NCI-H774 (cell line): ENCODE measurements at places on chromosomes 4 and X.

- no peak for DNase-seq
Measured at GRCh38 chr4:141587897-141588296, 48.5 kb upstream of the IL15 start.

DNA sequence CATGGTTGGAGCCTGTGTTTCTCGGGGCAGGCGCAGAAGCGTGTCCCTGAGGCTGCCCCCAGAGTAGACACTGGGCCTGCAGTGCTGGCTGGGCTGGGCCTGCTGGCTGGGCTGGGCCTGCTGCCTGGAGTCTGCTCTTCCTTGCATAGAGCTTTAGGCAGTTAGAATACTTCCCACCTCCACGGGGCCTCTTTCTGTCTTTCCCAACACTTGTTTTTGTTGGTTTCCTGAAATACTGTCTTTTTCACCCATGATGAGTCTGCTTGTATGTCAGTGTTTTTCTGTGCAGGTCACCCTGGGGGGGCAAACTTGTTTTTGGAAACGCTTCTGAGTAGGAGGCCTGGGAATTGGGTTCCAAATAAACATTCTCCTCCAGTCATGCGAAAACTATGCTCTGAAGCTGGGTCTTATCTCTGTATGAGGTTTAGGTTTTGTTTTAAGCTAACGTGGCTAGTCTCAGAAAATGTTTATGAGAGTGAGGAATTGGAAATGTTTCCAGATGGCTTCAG lies 32.2 kb downstream of the TRMT44 start:
- no peak for DNase-seq

DNA sequence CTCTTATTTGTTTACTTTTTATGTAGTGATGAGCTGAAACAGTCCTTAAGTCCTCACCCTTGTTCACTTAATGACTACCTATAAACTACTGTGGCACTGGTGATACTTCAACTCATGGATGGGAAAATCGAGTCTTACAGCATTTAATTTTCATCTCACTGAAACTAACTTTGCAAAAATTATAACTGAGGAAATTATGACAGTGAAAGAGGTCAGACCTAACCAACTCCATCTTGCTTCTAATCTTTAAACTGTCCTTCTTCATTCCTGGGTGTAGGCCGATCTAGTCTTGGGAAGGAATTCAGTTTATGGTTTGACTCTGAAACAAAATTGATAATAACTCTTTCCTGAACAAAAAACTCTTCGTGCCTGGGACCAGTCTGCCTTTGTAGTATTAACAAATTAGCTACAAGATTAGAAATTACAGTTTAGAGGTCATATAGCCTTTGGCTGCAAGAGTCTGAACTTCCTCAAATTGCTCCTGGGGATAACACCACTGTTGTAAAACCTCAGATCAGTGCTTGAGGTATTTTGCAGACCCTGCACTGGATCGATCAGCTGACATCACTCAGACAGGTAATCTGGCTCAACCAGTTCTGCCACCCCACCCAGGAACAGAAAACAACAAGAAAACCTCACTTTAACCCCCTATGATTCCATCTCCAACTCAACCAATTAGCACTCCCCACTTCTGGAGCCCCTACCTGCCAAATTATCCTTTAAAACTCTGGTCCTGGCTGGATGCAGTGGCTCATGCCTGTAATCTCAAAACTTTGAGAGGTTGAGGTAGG lies 995.7 kb upstream of the PRKX start:
- DNase-seq: no peak

DNA sequence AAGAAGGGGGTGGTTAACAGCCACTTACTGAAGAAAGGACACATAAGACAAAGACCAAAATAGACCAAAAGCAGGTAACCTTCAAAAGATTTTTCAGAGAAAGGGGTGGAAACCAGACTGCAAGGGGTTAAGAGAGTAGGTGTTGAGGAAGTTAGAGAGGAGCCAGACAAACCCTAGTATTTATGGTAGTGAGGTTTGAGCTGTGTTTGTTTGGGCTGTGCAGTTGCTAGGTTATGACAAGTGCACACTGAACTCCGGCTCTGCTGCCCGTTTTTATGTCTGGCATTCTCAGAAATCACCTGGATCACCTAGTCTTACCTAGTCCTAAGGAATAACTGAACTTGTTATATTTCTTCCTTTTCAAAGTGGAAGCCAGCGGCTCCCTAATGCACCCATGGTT lies 22.9 kb upstream of the G3BP2 start:
- DNase-seq: peak; percentile 44

GRCh38 chrX:100649550-100650356 lies 5.8 kb downstream of the SRPX2 start:
- DNase-seq: no peak

GRCh38 chr4:87498446-87498900 lies 30.7 kb downstream of the SPARCL1 start:
- DNase-seq: no peak

DNA sequence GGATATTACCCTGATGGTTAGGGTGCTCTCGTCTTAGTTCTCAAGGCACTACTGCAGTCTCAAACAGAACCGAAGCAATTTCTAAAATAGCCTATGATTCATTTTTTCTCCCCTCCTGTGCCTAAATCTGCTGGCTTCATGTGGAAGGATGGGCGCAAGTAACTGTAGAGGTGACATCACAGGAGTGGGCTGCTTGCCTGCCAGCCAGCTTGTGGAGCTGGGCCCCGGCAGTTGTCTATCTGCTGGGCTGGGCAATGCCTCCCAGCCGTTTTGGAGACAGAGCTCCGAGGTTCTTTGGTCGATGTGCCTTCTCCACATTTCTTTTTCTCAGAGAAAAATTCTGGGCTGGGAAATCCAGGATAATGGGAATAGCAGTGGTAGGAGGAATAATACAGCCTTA lies 34.3 kb upstream of the CITED1 start:
- no peak for DNase-seq

DNA sequence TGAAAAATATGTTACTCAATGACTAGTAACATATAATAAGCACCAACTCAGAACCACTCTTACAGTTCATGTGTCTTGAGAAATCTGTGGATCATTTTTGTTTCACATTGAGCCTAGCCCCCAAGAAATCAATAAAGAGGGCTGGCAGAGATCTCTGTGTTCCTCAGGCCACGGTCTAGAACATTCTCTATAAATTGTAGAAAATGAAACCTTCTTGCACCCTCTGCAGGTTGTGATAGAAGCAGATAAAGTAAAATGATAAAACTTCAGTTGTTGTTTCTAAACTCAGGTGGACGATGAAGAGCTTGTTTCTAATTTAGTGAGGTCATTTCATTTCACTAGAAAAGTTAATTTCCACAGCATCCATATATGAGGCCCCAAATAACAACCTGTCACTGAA lies 182.7 kb downstream of the KIT start:
- DNase-seq: no peak

DNA sequence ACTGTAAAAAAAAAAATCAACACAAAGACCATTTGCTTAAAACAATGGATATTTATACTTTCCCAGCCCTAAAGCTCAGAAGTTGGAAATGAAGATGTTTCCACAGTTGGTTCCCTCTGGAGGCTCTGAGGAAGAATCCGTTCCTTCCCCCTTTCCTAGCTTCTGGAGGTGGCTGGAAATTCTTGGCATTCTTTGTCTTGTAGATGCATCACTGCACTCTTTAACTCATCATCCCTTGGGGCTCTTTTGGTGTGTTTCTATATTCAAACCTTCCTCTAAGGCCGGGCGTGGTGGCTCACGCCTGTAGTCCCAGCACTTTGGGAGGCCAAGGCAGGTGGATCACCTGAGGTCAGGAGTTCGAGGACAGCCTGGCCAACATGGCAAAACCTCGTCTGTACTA lies 78.7 kb downstream of the VCX3A start:
- DNase-seq: no peak

- DNase-seq: no peak
Measured at GRCh38 chr4:149794352-149794751, 21.3 kb downstream of the IQCM start.

GRCh38 chrX:11532291-11533078 lies 133.2 kb downstream of the ARHGAP6 start:
- DNase-seq: no peak
